Activated CD4-positive, alpha-beta T cell treated with anti-CD3 and anti-CD28 coated beads for 48 hours (primary cell): ENCODE measurements at places on chromosomes 4 and X.

DNA sequence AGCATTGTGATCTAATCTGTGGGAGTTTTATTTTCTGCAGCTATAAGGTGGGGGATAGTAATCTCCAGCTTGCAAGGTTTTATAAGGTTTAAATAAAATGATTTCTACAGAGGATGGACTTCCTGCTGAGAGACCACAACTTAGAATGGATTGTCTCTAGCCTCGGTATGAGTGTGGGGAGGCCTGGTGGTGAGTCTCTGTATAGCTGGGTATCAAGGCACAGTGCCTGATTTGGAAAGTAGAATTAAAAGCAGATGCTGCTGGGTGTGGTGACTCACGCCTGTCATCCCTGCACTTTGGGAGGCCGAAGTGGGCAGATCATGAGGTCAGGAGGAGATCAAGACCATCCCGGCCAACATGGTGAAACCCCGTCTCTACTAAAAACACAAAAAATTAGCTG, 162.0 kb upstream of the GATB start:
- no peak for DNase-seq

DNA sequence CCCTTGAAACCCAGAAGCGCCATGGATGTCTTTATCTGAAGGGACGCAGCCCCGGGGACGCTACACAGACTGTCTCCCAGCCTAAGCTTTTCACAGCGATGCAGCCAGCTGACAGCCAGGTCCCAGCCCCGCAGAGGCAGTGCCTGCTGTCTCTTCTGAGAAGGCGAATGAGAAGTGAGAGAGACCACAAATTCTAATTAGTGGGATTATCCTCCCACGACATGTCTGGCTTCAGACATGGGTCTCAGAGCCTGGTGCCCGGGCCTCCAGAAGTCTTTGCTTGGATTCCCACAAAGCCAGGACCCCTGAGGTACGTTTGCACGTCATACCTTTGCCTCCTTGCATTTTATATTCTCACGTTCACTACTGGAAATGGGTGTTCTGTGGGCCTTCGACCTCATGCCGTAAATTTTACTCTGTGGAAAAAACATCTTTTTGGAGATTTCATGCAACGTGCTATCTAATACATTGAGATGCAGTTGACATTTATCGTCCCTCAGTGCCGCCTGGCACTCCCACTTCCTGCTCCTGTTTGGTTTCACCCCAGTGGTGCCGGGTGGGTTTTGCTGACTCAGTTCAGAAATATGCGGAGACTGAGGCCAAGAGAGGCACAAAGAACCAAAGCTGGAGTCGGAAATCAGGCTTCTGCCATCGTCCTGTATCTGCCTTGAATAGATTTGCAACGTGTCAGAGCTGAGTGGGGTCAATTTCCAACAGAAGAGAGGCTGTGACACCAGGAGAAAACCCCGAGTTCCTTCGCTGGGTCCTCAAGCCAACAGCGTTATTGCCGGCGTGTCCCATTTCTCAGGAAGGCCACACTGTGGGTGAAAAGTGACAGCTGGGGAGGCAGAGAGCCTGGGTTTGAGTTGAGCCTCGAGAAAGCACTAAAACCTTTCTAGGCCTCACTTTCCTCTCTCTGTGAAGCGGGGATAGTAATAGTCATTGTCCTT, 114.4 kb downstream of the STK32B start:
- DNase-seq: no peak

DNA sequence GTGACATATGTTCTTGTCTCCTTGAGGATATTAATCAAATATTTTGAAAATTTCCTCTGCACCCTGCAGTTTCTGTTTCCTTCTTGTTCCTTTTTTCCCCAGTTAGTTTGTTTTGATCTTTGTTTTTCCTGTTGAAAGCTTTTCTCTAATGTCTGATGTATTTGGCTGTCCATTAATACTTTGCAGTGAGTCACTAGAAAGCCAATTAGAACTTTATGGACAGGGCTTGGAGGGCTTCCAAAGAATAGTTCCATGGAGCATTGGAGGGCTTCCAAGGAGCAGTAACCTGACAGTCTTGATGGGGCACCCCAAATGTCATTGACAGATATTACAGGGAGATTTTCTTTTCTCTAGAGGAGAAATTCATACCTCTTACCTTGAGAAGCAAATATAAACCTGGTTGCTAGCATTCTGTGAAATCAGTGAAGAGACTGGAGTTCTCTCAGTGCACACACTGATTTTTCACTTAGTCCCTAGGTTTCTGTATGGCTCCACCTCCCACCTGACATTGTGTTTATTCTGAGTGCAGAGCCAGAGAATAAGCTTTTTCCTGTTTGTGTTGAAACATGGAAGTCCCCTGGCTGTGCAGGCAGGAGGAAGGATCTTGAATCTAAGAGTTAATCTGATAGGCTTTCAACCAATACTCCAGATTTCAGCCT, 26.5 kb downstream of the SPARCL1 start:
- no peak for DNase-seq

DNA sequence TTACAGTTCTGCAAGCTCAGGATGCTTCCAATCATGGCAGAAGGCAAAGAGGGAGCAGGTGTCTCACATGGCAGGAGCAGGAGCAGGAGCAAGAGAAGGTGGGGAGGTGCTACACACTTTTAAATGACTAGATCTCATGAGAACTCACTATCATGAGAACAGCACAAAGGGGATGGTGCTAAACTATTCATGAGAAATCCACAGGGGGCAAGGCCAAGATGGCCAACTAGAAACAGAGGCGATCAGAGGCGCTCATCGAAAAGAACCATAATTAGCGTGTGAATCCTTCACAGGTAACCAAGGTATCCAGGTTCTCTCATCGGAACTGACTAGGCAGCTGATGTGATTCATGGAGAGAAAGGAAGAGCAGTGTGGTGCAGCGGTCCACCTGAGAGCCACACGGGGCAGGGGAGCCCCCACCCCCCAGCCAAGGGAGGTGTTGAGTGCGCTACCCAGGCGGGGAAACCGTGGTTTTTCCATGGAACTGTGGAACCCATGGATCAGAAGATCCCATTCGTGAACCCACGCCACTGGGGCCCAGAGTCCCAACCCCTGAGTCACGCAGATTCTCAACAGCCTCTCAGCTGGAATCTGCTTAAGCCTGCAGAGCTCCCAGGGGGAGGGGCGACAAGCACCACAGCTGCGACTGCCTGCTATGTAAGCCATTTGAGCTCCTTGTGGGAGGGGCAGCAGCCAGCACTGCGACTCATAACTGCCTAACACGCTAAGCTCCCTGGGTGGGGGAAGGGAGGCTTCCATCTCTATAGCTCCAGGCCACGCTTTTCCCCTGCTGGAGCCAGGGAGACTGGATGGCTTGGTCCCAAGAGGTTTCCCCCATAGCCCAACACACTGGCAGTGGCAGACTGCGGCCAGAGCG, 46.7 kb downstream of the FGF16 start:
- no peak for DNase-seq

DNA sequence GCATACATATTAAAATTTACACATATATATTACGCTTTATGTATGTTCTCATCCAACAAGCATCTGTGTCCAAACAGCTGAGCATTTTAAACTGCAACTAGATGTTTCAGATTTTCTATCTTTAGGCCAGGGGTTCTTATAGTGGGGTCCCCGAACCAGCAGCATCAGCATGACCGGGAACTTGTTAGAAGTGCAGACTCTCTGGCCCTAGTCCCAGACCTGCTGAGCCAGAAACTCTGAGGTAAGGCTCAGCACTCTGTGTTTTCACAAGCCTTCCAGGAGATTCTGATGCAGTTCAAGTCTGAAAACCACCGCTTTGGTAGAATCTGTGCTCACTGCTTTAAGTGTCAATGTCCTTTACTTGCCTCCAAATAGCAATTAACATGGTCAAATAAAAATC, 266.2 kb upstream of the CASK start:
- DNase-seq: no peak

- DNase-seq: no peak
Measured at GRCh38 chr4:7839856-7840255, 99.8 kb downstream of the AFAP1 start.

DNA sequence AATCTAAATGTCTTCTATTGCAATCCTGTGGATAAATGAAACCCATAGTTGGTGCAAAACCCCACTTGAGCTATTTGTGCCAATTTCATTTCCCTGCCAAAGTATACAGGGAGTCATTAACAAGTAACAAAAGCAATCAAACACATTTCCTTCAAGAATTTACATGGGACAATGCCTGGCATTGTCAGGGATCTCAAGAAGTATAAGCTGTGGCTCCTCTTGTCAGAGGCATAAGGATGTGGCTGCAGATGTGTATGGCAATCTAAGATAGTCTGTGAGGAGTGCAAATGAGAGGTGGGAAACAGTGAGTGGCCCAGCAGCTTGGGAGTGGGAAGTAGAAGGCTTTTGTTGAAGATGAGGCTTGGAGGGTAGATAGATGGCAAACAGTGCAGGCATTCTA, 58.0 kb upstream of the SCML1 start:
- DNase-seq: no peak

GRCh38 chr4:73067971-73068394, 1.5 kb downstream of the COX18 start:
- DNase-seq: peak; percentile 42

- DNase-seq: no peak
Measured at GRCh38 chr4:9916937-9917336, 104.4 kb downstream of the SLC2A9 start.

DNA sequence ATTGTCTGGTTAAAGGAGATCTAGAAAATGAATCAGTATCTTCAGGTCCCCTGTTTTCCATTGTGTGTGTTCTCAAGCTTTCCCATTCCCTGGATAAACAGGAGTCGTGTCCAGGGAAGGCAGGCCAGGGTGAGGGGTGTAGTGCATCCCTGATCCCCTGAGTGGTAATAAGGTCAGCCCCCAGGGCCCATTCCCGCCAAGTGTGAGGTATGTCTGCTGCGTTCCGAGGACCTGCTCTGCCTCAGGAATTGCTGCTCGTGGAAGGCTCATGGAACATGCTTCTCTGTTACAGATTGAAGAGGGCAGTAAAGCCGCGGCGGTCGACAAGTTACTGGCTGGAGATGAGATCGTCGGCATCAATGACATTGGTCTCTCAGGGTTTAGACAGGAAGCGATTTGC, 87.1 kb downstream of the SHROOM2 start:
- no peak for DNase-seq

DNA sequence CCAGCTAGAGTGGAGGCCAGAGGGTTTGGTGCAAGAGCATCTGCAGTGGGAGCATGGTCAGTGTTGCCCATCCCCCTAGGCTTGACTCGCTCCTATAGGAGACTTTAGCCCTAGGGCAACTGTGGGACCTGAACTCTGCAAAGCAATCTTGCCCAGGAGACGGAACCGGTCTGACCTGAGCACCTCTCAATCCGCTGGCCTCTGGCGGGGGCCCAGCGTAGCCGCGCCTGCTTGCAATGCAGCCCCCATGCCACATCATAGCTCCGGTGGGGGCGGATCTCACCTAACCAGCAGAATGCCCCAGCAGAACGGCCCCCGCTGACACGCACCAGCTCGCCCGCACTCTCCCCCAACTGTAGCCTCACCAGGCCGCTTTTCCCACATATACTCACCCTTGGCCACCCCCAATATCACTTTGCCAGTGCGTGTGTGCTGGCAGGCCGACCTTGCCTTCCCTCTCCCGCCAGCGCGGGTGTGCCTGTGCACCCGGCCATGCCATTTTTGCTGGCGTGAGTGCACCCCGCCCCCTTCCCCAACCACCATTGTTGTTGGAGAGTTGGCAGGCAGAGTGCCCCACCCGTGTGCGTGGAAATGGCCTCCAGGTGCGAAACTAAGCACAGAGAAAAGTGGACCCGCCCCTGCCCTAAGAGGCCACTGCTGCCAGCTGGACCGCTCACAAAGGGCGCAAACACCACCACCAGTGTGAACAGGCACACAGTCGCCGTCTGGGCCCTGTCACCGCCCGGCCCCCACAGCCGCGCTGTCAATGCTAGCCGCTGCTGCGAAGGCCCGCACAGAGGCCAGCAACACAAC, 5.8 kb downstream of the BEX4 start:
- no peak for DNase-seq

DNA sequence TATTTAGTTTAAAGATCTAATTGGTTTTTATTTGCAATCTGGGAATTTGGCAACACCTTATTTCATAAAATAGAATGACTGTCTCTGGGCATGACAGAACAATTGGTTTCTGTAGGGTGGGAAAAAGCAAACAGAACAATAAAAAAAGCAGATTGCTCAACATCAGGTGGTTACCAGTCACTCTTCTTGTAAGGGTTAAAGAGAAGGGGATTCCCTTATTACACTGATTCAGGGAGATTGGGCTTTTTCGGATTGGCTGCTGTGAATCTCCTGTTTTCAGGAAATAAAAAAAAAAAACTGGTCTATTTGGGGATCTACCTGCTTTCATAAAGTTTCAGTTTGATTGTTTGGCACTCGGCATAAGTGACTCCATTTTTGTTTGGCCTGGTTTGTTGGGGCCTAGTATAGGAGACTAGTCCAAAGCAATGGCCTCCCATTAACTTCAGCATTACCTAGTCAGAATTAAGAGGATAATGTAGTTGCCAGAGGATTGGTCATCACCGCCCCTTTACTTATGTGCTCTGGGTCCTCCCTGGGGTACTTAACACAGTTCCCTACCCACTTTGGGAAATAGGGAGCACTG, 380.5 kb downstream of the IDS start:
- DNase-seq: no peak

DNA sequence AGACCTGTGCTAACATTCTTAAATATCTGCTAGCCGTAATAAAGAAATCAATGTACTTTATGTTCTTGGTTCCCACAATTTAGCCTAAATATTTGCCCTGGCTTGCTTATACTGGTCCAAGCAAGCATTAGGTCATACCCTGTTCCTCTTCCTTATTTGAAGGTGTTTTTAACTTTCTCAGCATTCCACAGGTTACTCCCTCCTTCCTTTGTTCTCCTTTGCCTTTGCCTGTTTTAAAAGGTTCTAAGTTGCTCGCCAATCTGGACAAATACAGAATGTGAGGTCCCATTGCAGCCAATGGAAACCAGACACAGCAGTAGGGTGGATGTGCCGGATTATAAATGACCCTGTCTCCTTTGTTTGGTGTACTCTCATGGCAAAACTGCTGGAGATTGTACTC, 436.8 kb upstream of the PCDH7 start:
- DNase-seq: no peak

- DNase-seq: no peak
Measured at GRCh38 chr4:158255727-158256324, 45.5 kb downstream of the TMEM144 start.

GRCh38 chrX:5646818-5647217, 581.8 kb downstream of the NLGN4X start:
- no peak for DNase-seq

GRCh38 chr4:73728091-73728741, 12.2 kb upstream of the CXCL8 start:
- no peak for DNase-seq

DNA sequence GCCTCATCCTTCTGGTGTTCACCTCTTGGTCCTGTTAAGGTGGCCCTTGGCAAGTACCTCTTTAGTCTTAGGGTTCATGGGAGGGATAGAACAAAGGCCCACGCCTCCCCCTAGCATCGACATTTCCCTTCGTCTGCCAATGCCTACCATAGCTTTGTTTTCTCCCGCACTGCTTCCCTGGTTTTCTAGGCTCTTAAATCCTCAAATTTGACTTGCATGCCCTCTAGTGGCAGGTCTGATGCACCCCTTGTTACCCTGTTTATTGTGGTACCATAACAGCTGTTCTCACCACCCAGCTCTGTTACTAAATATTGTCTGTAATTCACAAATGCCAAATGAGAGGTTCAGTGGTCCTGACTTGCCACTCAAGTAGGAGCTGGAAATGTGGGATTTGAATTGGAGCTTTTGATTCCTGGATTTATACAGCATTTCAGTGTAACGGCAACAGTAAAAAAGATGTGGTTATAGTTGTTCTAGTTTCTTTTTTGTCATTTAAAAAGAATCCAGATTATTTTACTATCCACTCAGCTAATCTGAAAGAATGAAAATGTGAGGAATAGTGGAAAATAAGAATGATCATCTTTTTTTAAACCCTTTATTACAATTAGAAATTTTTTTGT, 100.1 kb downstream of the REPS2 start:
- DNase-seq: peak; percentile 47

- no peak for DNase-seq
Measured at GRCh38 chrX:25941559-25942250, 196.4 kb upstream of the MAGEB18 start.
